GM23338 (cell line): ENCODE measurements at places on chromosomes 1 and 21. TPM values are rescaled to one million over a fixed set of nuclear protein-coding genes. Genes with fewer than 3 reads are reported as not detected.

Gene MNDA
- total RNA-seq, result not detected in 2 replicates

GRCh38 chr1:29821605-29822004, 585.3 kb downstream of the PTPRU start:
- peak; percentile 65 for DNase-seq

Gene KIF17
- total RNA-seq, result 13.3 and 18.6 TPM in 2 replicates

GRCh38 chr1:53685272-53686051, 53.5 kb downstream of the GLIS1 start:
- DNase-seq, result no peak

DNA sequence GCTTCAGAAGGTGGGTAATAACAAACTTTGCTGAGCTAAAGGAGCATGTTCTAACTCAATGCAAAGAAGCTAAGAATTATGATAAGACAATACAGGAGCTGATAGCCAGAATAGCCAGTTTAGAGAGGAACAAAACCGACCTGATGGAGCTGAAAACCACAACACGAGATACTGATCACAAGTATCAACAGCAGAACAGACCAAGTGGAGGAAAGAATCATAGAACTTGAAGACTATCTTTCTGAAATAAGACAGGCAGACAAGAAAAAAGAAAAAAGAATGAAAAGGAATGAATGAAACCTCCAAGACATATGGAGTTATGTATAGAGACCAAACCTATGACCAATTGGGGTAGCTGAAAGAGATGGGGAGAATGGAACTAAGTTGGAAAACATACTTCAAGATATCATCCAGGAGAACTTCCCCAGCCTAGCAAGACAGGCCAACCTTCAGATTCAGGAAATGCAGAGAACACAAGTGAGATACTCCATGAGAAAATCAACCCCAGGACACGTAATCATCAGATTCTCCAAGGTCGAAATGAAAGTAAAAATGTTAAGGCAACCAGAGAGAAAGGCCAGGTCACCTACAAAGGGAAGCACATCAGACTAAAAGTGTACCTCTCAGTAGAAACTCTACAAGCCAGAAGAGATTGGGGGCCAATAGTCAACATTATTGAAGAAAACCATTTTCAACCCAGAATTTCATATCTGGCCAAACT, 20.5 kb downstream of the CD84 start:
- DNase-seq, result no peak

Gene PLA2G4A
- 1.7 and 3.8 TPM in 2 replicates for total RNA-seq

Gene TEDDM1
- total RNA-seq, result not detected in 2 replicates

GRCh38 chr1:174022976-174023277, 770 bp upstream of the RC3H1 start:
- DNase-seq, result no peak

DNA sequence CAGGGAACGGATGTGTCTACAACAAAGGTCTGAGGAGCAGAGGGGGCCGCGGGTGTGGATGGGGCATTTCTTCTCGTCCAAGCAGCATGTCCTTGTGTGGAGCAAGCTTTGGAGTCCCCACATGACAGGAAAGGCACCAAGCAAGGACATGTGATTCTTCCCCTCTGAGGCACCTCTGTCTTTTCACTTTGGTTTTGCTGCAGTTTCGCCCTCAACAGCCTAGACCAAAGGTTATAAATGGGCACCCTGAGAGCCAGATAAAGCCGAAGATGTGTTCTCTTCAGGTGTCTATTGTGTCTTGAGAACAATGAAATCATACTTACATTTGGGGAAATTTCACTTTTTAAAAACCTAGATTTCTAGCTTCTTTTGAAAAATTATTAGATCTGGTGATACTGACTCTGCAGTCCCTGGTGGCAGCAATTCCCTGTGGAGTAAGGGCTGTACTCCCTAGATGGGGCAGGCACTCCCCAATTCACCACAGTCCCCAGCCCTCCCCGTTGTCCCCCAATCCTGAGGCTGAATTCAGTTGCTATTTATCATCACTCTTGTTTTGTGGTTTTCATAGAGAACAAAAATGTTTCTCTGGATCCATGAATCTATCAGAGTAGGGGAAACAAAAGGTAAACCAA, 28.8 kb upstream of the IKBKE start:
- DNase-seq, result no peak

Gene NR5A2
- total RNA-seq, result 8.8 and 13.1 TPM in 2 replicates

GRCh38 chr1:214550857-214551435, 456 bp downstream of the PTPN14 start:
- DNase-seq, result peak; percentile 48

Gene PLA2G2C
- not detected in 2 replicates for total RNA-seq

DNA sequence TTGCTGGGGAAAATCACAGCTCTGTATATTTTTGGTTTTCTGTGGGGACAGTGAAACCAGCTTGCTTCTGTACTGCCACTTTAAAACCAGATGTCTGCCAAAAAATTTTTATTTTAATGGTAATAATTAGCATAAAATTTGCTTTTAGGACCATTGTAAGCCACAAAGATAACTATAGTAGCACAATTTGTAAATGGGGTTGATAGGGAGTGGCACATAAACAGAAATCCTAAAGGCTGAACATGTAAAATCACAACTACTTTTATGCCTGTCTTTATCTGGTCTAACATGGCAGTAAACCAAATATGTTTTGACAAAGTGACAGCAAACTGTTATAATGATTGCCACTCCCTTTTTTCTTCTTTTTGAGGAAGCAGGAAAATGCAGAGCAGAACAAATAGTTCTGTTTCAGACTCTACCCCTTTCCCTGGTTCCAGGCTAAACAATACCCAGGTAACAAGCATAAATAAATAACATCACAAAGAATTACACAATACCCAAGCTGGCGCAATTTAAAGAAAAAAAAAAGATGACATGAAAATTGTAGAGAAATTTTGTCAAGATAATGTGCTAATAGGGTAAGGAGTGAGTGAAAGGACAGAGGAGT, 24.0 kb upstream of the CCDC181 start:
- no peak for DNase-seq

GRCh38 chr1:177912991-177913390, 56.9 kb downstream of the SEC16B start:
- DNase-seq, result peak; percentile 17

DNA sequence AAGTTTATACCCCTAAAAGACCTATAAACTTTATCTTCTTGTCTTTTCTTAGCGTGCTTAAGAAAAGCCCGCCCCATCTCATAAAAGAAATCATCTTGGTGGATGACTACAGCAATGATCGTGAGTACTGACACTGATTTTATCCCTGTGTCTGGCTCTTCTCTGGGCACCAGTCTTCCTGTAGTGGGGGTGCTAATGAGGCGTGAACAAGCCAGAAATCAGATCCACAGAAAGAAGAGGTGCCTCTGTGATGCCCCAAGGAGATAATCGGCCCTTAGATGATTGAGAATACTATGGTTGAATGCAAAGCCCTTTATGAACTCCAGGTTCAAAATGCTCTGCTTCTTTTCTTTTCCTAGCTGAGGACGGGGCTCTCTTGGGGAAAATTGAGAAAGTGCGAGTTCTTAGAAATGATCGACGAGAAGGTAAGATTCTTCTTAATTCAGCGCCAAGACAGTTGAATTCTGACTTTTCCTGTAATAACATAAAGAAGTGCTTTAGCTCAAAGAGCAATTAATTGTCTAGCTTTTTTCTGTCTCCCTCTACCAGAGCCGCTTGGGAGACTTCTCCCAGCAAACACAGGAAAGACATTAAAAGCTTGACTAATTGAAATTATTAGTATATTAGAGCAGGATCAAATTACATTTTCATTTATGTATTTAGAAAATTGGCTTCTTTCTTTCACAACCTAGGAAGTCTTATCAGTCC, 169.4 kb downstream of the GALNT2 start:
- no peak for DNase-seq

Gene RGS8
- 1.0 and 2.5 TPM in 2 replicates for total RNA-seq

GRCh38 chr1:6905331-6905730, 120.1 kb downstream of the CAMTA1 start:
- DNase-seq, result no peak

Gene INSRR
- not detected in 2 replicates for total RNA-seq

DNA sequence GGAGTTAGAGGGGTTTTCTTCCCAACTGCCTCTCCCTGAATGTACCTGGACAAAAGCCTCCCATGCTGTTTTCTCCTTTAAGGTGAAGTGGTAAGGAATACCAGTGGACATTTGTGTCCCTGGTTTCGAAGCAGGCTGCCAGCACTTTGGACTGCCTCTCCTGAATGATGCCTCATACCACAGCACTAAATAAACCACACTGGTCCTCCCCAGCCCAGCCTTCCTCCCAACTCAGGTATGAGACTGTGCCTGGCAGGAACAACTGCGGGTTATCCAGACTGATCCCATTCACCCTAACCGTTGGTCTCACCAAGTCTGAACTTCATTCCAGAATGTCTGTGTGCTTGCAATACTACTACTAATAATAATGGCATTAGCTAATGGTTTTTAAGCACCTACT, 9.3 kb downstream of the COQ8A start:
- no peak for DNase-seq

Gene SELE
- not detected in 2 replicates for total RNA-seq

- DNase-seq, result peak; percentile 48
Observed at GRCh38 chr1:56229186-56229585, 350.2 kb downstream of the PLPP3 start.

- no peak for DNase-seq
Observed at GRCh38 chr1:19418503-19418971, 66.8 kb downstream of the CAPZB start.

GRCh38 chr1:61585714-61586113, 139.2 kb downstream of the TM2D1 start:
- no peak for DNase-seq

Gene CD34
- 0.07 and 0.23 TPM in 2 replicates for total RNA-seq

DNA sequence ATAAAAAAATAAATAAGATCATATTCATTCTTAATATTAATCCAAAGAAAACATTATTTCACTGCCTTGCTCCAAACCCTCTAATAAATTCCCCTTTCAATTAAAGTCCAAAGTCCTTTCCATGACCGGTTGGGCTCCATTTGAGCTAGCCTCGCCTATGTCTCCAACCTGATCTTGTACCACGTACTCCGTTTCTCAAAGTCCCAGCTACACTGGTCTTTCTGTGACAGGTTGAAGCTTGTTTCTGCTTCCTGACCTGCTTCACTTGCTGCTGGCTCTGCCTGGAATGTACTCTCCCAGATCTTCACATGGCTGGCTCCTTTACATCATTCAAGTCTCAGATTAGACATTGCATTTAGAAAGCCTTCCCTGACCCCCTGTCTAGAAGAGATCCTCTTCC, 16.4 kb downstream of the RPL5 start:
- no peak for DNase-seq

Gene CRABP2
- 35.1 and 45.9 TPM in 2 replicates for total RNA-seq

Gene TOMM20
- total RNA-seq, result 138 and 159 TPM in 2 replicates

- no peak for DNase-seq
Observed at GRCh38 chr1:225422795-225423517, 4.9 kb downstream of the LBR start.

Gene TNN
- 0.08 and 0.31 TPM in 2 replicates for total RNA-seq

Gene CD1D
- total RNA-seq, result 1.3 and 2.7 TPM in 2 replicates

Gene BTF3L4
- 112 and 131 TPM in 2 replicates for total RNA-seq
